ENCODE measurements at places on chromosomes 5 and 9.

- no peak for DNase-seq
Measured at GRCh38 chr9:13020146-13021040, 245.6 kb downstream of the LURAP1L start.

GRCh38 chr5:128644863-128645262, 106.8 kb upstream of the FBN2 start:
- DNase-seq = no peak

GRCh38 chr5:172775326-172776234, 4.6 kb upstream of the DUSP1 start:
- no peak for DNase-seq

GRCh38 chr5:82754759-82755158, 322.4 kb downstream of the TMEM167A start:
- DNase-seq = no peak

DNA sequence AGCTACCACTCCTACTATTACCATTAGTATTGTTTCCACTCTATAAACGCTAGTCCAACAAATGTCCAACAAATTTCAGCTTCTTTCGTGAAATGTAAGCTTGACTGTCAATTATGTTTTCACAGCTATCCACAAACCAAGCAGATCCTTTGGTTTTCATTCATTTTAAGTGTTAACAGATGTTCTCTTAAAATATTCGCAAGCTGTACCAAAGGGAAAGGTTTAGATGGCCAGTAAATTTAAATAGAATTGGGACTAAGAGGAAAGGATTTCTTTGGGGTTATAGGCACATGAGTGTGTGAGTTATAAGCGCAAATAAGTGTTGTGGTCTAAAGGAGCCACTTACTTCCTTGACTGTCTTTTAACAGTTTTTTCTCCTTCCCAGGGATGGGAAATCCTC, 136.8 kb upstream of the ADRA1B start:
- no peak for DNase-seq

DNA sequence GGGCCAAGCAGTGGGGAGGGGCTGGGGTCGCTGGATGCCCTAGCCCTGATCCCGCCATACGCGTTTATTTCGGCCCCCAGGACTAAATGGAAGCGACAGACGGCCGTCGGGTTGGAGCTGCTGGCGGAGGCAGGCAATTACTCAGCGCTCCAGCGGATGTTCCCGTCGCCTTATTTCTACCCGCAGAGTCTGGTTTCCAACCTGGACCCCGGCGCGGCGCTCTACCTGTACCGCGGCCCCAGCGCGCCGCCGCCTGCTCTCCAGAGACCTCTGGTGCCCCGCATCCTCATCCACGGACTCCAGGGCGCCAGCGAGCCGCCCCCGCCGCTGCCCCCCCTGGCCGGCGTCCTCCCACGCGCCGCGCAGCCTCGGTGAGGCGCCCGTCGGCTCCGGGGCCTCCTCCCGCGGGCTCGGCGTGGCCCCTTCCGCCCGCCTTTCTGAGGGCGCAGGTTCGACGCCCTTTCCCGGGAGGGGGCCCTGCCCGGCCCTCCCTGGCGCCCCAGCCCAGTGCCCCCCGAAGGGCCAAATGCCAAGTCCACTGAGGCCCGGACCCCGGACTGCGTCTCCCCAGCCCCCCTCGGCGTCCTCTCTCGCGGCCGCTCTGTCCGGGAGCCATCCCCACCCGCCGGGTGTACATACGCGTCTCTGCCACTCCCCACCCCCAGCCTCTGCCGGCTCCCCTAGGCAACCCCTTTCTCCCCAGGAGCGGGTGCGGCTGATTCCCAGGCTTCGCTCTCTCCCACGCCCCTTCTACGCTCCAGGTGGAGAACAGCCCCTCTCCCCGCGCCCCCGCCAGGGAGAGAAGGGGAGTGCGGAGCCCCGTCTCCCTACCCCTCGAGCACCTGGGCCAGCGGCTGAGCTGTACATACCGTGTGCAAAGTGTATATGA, 7.0 kb downstream of the BARHL1 start:
- DNase-seq = no peak

- no peak for DNase-seq
Measured at GRCh38 chr5:135054546-135054945, 20.5 kb upstream of the PITX1 start.

- DNase-seq = no peak
Measured at GRCh38 chr9:128792134-128792533, 5.1 kb downstream of the TBC1D13 start.

GRCh38 chr5:62727184-62727583, 148.6 kb downstream of the LRRC70 start:
- DNase-seq = no peak

- no peak for DNase-seq
Measured at GRCh38 chr5:57335092-57335660, 147.4 kb downstream of the ACTBL2 start.

DNA sequence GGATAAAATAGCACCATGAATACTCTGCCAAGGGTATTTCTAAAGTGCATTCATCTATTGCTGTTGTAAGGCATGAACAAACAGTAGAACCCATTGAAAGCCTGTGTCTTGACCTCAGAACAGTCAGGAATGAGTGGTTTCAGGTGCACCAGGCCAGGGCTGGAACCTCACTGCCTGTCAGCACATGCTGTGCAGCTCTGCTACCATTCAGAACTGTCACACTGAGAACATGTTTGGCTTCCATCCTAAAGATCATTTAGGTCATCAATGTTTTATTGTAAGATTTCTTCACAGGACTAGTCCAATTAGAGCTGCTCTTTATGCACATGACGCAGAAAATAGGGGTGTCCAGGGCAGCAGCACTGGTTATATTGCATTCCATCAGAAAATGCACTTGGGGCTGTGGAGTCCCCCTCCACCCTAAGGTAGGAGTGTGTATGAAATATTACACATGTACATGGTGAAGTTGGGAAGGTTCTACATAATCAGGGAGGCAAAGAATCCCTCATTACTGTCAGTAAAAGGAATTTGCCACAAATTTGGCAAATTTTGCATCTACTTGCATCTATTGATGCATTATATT, 408.0 kb downstream of the CTNND2 start:
- DNase-seq = no peak

GRCh38 chr9:6239694-6240093, 24.1 kb downstream of the IL33 start:
- no peak for DNase-seq

DNA sequence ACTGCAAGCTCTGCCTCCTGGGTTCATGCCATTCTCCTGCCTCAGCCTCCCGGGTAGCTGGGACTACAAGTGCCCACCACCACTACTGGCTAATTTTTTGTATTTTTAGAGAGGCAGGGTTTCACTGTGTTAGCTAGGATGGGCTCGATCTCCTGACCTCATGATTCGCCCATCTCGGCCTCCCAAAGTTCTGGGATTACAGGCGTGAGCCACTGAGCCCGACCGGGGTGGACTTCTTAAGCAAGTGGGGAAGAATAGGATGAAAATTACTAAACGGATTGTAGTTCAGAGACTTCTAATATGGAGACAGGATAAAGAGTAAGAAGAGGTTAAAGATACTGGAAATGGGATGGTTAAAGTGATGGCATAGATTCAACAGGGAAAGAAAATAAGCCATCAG, 132.3 kb upstream of the IRX2 start:
- no peak for DNase-seq

DNA sequence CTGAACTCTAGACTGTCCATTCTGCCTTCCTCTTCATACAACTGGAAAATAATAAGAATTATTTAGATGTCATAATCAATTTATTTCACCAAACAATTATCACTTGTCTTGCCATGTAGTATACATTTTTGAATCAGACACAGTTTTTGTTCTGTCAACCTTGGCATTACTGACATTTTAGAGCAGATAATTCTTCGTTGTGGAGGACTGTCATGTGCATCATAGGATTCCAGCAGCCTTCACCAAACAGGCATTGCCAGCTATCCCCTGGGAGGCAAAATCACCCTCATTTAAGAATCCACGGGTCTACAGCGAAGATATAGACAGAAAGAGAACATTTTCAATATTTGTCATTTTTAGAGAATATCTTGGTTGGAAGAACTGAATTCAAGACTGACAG, 293.9 kb downstream of the KDM4C start:
- DNase-seq = no peak

GRCh38 chr5:9439531-9440292, 106.2 kb downstream of the SEMA5A start:
- DNase-seq = no peak

GRCh38 chr5:13328316-13328715, 616.2 kb downstream of the DNAH5 start:
- DNase-seq = no peak

DNA sequence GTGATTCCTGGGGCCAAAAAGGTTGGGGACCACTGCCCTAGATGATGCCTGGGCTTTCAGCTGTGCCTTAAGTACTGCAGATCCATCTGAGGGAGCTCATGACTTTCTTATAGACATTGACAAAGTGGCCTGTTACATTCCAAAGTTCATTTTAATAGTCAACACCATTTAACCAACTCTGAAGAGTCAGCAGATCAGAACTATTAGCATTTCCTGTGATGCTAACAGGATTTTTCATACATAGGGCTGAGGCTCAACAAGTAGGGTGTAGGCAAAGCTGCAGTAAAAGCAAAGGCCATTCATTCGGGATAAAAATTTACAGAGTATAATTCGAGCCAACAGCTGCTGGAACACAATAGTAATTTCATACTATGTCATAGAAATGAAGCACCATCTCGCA, 105.4 kb downstream of the LPAR1 start:
- no peak for DNase-seq

- DNase-seq = no peak
Measured at GRCh38 chr5:17928581-17928981, 294.3 kb downstream of the TAF11L14 start.

GRCh38 chr5:57692582-57693487, 210.2 kb upstream of the ACTBL2 start:
- no peak for DNase-seq

GRCh38 chr5:155040984-155041653, 27.6 kb downstream of the KIF4B start:
- no peak for DNase-seq

DNA sequence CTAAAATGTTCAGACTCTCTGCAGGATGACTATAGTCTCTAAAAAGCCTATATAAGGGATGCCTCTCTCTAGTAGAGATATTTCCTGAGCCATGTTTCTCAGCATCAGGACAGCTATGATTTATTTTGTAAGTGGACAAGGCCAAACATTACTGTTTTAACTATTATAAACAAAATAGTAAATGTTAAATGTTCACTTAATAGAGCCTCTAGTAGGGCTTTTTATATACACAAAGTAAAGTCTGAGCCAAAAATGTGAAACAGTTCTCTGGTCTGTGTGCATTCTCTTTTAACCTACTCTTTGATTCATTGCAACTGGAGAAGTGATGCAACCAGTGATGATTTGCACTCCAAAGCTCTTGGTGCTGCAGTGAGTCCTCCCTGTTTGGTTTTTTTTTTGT, 220.5 kb downstream of the GDNF start:
- no peak for DNase-seq

- no peak for DNase-seq
Measured at GRCh38 chr5:17222664-17223063, 5.2 kb downstream of the BASP1 start.
